ENCODE measurements at places on chromosomes 13 and 19.
A peak's percentile ranks its signal among the peaks of the same experiment; 100 is the strongest.

GRCh38 chr13:30572859-30573275, 44.9 kb upstream of the USPL1 start:
- no peak for DNase-seq

- no peak for DNase-seq
Measured at GRCh38 chr13:27354379-27354778, 70.0 kb upstream of the GTF3A start.

DNA sequence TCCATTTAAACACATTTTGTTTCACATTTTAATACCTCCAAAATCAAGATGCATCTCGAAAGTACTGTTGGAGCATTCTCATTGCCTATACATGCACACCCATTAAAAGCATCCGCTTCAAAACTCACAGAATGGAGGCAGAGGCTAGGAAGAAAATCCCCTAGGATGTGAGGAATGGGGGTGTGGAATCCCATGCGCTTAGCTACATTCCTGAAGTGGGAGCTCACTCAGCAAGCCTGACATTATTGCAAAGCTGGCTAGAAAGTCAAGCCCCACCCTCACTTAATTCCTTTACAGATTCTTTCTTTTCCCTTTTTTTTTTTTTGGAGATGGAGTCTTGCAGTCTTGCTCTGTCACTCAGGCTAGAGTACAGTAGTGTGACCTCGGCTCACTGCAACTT, 4.6 kb upstream of the FAM32A start:
- no peak for DNase-seq

GRCh38 chr13:104461049-104461448, 1394.8 kb upstream of the SLC10A2 start:
- no peak for DNase-seq

- DNase-seq, result no peak
Measured at GRCh38 chr19:6057651-6058517, 52.4 kb downstream of the RFX2 start.

- no peak for DNase-seq
Measured at GRCh38 chr13:22081430-22081829, 410.6 kb downstream of the FGF9 start.

- DNase-seq, result no peak
Measured at GRCh38 chr19:15790096-15790495, 2.6 kb downstream of the OR10H5 start.

- DNase-seq, result no peak
Measured at GRCh38 chr13:23427881-23428528, 5.5 kb downstream of the SACS start.

DNA sequence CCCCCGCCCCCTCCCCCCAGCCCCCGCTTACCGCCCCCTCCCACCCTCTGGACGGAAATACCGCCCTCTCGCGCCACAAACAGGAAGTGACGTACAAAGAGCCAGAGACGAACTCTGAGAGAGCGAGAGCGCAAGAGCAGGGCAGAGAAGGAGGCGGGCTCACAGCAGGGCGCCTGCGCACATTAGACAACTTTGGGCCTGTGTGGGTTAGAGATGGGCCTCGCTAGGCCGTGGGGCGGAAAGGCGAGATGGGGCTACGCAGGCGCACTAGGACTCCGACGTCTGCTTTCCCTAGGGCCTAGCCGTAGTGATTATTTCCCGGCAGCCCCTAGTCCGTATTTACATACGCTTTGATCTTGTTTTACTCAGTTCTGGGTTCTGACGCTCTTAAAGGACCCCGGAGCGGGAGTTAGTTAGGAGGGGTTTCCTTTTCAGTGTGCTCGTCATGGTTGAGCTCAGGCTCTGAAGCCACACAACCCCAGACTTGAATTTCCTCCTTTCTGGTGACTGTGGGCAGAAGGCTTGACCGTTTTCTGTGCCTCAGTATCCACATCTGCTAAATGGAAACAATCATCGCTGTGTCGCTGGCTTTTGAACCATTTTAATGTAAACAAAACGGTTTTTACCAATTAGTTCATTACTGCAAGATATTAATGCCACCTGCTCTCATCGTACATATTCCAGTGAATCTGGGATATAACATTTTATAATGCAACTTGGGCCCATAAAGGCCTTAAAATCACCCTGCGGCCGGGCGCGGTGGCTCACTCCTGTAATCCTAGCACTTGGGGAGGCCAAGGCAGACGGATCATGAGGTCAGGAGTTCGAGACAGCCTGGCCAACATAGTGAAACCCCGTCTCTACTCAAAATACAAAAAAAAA, 449 bp upstream of the AKT2 start:
- DNase-seq, result peak; percentile 63

DNA sequence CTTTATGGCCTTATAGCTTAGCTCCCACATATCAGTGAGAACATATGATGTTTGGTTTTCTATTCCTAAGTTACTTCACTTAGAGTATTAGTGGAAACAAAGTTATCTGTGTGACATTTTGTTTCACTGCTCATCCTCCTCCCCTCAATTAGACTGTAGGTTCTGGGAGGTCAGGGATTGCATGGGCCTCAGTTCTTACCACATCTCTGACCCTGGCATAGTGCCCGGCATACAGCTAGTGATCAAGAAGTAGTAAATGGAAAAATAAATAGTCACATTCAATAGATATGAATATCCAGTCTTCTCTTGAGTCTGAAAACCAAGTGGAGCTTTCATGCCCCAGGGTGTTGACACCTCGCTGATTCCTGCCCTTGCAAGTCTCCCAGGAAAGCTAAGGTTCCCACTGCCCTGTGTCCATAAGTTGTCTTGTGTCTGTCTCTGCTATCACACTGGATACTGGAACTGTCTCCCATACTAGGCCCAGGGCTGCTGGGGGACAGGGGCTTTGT, 249.5 kb upstream of the TSHZ3 start:
- DNase-seq, result no peak

- no peak for DNase-seq
Measured at GRCh38 chr13:74009100-74009668, 125.0 kb downstream of the KLF12 start.

DNA sequence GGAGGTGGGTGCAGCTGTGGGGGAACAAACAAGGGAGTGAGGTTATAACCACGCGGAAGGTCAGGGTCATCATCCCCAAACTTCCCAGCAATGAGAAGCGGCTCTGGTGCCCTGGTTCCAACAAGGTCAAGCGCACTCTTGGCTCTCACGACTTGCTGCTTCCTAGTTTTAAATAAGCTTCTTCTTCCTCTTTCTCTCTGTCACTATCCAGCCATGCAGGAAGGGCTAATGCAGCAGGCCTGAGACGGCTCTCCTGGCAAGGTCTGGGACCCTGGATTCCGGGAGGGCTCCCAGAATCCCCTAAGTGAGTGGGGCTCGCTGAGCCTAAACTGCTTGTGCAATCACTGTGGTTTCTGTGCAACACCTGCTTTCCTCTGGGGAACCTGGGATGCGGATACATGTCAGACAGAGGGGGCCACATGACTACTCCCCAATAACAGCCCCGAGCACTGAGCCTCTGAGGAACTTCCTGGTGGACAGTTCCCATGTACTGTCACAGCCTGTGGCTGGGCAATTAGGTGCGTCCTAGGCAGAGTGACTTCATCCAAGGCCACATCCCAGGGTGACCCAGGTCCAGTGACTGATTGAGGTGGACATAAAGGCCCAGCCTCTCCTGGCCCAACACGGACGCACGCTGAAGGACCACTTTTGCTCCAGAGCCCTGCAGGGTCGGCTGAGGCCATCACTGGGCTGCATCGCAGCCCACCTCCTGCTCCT, 24.2 kb downstream of the VRK3 start:
- DNase-seq, result no peak

- DNase-seq, result no peak
Measured at GRCh38 chr19:45973553-45974338, at the start of gene NOVA2. Gene NOVA2 (minus strand): TSS chr19:45973865. CDS start chr19:45973351, 514 bp downstream.

DNA sequence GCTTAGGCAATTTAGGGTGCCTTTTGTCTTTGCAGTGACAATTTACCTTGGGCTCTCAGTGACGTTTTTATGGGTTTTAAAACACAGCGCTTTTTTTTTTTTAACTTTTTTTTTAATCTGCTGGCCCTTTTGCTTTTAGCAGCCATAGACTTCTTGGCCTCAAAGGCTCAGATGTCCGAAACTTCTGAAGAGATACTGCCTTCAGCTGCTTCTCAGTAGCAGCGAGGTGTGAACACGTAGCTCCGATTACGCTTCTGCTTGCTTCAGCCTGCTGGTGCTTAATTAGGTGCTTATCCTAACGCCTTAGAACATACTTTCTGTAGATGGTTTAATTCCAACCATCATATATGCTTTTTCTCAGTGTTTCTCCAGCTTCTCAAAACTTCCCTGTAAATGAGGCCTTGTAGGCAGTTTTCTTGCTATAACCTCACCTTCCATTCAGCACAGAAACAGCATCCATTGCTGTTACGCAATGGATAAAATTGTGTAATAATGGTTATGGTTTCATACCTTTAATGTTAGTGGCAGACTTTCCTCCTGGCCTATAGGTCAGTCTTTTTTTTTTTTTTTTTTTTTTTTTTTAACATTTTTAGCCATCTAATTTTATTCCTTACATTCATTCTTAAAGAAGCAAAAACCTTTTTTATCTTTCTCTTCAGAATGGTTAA, 723.9 kb downstream of the GPC5 start:
- no peak for DNase-seq

GRCh38 chr13:25783601-25784024, 268.2 kb downstream of the SHISA2 start:
- DNase-seq, result no peak

DNA sequence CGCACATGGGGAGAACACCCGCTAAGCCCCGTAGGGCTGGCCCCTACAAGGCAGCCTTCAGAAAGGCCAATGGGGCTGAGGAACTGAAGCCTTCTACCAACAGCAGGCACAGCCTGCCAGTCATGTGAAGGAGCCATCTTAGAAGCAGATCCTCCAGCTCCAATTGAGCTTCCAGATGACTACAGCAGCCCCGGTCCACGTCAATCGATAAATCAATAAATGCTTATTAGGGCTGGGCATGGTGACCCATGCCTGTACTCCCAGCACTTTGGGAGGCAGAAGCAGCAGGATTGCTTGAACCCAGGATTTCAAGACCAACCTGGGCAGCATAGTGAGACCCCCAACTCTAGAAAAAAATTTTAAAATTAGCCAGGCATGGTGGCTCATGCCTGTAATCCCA, 23.0 kb downstream of the TEX101 start:
- no peak for DNase-seq

- no peak for DNase-seq
Measured at GRCh38 chr13:26976313-26976712, 195.3 kb downstream of the USP12 start.

- DNase-seq, result no peak
Measured at GRCh38 chr13:110232142-110232541, 74.8 kb downstream of the COL4A1 start.

DNA sequence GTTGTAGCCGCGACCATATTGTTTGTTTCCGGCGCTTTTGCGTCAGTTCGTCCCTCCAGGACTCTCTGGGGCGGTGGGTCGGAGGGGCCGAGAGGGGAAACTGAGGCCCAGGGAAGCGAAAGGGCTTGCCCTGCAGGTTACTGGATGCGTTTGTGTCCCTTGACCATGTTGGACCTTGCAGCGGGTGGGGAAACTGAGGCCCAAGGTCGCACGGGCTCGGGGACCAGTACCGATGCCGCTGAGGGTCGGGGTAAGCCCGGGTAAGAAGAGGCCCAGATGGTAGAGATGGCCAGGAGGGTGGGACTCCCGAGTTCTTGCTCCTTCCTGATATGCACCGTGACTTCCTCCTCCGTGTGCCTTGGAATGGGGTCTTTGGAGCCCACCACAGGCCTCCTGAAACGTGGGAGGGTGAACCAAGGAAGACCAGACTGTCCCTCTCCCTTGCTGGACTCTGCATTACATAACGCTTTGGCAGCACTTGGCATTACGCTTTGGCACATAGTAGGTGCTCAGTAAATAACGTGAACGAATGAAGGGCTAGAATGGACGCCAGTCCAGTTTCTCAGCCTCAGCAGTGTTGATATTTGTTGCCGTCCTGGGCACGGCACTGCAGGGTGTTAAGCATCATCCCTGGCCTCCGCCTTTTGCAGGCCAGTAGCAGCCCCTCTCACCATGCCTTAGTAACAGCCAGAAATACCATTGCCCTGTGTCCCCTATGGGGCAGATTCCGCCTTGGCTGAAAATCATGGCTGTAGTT, 743 bp downstream of the CHAF1A start:
- no peak for DNase-seq

GRCh38 chr13:98094678-98095266, 48.1 kb upstream of the FARP1 start:
- DNase-seq, result no peak

DNA sequence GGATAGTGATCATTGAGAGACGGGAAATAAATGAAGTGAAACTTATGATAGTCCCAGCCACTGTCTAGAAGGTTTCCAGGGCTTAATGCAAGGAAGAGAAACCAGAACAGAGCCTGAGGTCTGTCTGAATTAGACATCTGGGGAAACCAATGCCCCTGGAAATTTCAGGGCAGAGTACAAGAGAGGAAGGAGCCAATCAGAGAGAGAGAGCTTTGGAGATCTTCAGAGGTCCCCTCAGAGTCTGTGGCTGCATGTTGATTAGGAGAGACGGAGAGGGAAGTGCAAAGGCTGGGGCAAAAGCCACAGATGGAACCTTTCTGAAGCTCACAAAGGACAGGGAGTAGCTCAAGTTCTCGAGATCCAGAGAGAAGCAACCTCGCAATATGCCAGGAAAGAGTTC, 378.0 kb downstream of the DNAJC15 start:
- no peak for DNase-seq

DNA sequence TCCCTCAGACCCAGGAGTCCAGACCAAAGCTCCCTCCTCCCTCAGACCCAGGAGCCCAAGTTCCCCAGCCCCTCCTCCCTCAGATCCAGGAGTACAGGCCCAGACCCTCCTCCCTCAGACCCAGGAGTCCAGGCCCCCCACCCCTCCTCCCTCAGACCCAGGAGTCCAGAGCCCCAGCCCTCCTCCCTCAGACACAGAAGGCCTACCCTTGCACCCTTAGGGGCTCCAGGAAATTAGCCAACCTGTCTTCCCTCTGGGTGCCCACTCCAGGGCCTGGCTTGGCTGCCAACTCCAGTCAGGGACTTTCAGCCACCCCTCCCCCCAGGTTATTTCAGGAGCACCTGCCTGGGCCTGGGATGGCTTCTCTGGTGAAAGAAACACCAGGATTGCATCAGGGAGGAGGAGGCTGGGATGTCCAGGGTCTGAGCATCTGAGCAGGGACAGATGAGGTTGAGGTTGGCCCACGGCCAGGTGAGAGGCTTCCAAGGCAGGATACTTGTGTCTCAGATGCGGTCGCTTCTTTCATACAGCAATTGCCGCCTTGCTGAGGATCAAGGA, at the start of gene FGF21:
Gene FGF21, plus strand, starts transcription at position 441 of the 558 bp plus-strand sequence. CDS start 713 bp downstream, outside the sequence.
- no peak for DNase-seq

DNA sequence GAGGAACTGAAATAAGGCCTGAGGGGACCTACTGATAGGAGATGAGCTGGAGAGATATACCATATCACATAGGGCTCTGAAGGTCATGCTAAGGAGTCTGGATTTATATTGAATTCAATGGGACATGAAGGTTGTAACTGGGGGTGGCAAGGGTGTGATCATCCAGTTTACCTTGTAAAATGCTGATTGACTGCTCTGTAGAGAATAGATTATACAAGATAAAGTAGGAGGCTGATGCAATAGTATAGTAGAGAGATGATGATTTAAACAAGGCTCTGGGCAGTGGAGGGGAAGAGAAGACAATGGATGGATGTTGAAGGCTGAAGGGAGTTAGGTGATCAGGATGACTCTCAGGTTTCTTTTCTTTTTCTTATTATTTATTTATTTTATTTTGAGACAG, 18.0 kb upstream of the PAN3 start:
- DNase-seq, result no peak

- DNase-seq, result no peak
Measured at GRCh38 chr19:12956446-12957388, at the start of gene GADD45GIP1. Gene GADD45GIP1 (minus strand): TSS chr19:12957223. CDS start chr19:12957212, 11 bp downstream.

All from 8988T (cell line).